ENCODE measurements at places on chromosomes 1 and 21. TPM values are rescaled to one million over a fixed set of nuclear protein-coding genes. Genes with fewer than 3 reads are reported as not detected.

Gene SLC25A34
- total RNA-seq = 1.9 TPM

GRCh38 chr1:230084408-230085177 is 17.6 kb downstream of the GALNT2 start:
- peak; percentile 75 for DNase-seq

Gene USH2A
- total RNA-seq = not detected

- no peak for DNase-seq
Observed at GRCh38 chr21:43733529-43734071, 14.7 kb downstream of the PDXK start.

DNA sequence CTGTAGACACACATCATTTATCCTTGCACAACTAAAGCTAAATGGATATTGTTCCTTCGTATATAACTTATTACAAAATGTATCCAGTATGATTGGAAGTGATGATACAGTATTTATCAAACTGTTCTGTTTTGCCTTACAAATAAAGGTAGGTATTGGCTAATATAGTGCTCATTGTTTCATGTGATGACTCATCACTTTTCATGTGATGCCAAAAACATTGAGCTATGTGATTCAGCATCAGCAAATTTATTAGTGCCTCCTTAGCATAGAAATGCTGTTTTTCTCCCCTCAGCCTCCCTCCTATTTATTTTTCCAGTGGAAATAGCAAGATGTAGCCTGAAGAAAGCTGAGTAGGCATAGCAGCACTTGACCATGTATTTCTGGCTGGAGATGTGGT is 228.6 kb upstream of the LYPLAL1 start:
- no peak for DNase-seq

Gene TCP10L
- 0.91 TPM for total RNA-seq

DNA sequence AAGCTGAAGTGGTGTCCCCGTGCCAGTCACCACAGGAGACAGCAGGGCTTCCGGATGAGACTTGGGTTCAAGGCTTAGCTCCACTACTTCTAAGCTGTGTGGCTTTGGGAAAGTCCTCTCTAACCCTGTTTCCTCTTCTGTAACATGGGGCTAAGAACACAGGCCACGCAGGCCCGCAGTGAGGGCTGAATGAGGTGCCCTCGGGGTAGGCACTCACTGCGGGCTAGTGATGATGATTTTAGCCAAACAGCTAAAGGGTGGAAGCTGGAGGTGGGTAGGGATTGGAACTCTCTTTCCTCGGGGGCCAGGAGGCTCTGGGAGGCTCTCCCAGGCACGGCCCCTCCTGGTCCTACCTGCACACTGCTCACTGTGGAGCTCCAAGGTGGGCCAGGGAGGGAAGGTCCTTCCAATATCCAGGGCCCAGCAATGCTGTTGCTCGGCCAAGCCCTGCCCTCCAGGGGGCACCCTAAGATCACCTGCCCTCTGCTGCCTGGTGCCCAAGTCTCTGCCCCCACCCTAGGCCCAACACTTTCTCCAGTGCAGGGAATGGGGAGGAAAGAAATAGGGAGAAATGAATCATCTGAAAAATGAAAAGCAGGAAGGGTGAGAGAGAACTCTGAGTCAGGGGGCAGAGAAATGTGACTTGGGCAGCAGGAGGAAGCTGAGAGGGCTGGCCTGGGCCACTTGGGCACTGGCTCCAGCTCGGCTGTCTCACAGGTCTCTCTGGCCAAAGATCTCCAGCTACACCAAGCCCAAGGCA is 19.2 kb upstream of the EVA1B start:
- DNase-seq = peak; percentile 64

GRCh38 chr21:45383615-45384201 is 21.3 kb upstream of the COL18A1 start:
- DNase-seq = no peak

DNA sequence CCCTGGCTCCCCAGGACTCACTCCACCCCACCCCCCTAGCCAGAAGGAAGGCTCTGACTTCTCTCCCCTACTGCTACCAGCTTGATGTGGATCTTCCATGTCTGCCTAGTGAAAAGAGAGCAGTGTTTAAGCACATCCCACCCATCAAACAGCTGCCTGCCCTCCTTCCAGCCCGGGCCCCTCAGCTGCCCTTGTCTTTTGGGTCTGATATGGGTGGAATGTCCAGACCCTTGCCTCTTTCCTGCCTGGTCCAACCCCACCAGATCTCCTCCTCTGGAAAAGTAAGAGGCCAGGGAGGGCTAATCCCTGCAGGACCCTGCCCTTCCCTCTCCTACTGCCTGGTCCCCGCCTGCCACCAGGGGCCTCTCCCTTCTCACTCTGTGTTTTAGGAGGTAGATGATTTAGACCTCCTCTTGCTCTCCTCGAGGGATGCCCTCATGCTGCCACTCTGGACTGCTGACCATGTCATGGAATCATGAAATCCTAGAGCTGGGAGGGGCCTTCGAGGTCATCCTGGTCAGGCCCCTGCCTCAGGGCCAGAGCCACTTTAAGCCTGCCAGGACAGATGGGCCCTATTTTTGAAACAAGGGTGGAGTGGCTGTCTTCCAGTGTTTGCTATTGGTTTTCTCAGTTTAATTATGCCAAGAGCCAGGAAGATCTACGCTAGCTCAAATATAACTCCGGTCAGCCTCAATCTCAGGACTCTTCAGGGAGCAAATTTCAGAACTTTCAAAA is 15.8 kb upstream of the HSPG2 start:
- DNase-seq = no peak

- peak; percentile 68 for DNase-seq
Observed at GRCh38 chr1:16073490-16074119, at the start of gene FAM131C. Gene FAM131C (minus strand): TSS chr1:16073651. CDS start chr1:16073442, 209 bp downstream.

Gene KIF26B
- 0.25 TPM for total RNA-seq

Gene ANGPTL1
- not detected for total RNA-seq

Gene KRTAP12-2
- not detected for total RNA-seq

Gene DCST1
- total RNA-seq = 0.34 TPM

Gene PSMB2
- total RNA-seq = 87.0 TPM

Gene GPR89B
- 16.6 TPM for total RNA-seq

Gene IRF6
- total RNA-seq = 1.0 TPM

DNA sequence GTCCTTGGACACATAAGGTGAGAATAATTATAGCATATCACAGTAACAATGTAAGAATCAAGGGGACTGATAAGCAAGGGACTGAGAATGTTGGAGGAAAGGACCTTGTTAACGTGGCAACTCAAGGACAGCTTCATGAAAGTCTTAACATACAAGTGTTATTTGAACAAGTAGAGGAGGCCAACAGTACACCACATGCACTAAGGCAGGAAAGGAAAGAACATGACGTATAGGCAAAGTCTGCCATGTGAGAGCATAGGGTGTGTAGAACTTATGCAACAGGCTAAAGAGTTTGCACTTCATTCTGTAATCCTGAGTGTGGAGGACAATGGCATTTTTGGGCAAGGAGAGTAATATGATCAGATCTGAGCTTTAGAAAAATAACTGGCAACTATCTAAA is 33.3 kb upstream of the DIRAS3 start:
- no peak for DNase-seq

DNA sequence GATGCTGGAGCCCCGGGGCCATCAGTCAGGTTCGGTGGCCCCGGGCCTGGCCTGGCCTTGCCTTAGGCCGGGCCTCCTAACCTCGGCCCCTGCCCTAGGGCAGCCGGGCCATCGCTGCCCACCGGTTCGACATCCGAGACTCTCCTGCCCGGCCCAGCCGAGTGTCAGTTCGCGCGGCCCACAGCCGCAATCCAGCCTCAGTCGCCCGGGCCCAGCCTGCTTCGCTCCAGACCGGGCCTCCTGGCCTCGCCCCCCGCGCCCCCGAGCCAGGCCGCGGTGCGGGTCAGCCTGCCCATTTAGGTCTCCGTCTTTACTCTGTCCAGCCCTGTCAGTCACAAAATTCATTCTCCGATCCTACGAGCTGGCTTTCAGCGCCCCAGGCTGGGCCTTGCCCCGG is 777 bp downstream of the LRRC41 start:
- no peak for DNase-seq

- no peak for DNase-seq
Observed at GRCh38 chr1:15950302-15950701, 25.6 kb downstream of the ZBTB17 start.

DNA sequence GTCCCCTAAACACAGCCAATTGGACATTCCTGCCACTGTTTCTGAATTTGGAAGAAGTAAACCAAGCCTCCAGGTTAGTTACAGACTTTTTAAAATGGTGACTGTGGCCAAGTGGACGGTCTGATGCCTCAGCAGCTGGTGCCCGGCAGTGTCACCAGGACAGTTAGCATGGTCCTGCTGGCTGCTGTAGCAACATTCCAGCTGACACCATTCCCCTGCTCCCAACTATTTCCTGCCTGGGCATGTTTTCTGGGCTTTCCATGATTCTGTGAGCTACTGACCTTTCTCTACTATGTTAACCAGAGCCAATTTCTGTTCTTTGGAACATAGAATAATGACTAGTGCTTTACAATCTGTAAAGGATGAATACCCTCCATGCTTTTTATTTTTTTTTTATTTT is 95.0 kb downstream of the TLR5 start:
- no peak for DNase-seq

DNA sequence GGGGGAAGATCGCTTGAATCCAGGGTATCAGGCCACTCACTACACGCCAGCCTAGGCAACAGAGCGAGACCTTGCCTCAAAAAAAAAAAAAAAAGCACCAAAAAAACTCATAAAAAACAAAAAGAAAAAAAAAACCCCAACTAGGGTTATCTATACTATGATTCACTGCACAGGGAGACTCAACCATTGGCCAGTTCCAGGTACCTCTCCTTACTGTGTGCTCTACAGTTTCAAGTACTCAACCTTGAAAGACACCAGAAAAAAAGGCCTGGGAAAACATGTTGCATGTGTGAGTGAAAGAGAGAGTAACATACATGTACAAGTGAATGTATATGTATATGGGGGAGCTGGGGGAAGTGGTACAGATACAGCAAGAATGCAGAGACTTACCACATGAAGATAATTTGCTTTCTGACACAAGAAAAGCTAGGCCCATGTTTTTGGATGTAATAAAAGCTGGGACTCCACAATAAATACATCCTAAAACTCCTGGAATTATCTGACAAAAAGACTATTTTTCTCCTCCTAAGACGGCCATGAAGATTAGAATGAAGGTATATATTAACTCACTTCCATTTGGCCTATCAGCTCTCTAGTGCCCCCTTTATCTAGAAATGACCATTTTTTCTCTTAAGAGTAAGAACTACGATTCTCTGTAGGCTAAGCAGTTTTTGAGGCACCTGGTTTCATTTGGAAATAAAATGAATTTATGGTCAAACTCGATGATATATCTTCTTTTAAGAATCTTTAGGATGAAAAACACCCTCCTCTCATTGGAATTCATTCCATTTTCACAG is 52.2 kb downstream of the SLC27A3 start:
- DNase-seq = no peak

DNA sequence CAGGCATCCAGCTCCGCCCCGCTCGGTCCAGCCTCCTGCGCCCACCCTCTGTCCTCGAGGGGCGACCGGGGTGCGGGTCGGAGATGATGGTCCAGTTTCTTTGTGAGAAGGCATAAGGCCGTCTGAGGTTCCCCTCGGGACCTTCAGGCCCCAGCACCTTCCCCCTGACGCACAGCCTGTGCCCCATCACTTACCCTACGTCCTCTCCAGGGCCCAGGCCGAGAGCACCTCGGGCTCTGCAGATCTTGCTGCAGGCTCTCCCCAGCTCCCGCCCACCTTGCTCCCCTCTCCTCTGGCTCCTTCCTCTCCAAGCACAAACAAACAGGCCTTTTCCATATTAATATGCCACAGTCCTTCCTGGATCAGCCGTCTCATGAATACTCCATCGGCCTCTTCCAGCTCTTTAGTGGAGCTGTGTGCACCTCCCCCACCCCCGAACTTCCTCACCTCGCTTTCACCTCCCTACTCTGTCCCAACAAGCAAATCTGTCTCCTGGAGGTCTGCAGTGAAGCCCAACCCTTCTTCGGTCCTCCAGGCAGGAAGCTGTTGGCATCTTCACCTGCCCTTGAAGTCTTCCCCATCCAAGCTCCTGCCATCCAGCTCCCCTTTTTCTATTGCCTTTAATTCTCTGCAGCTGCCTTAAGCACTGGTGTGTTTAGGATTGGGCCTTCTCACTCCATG is 448 bp upstream of the COL9A2 start:
- no peak for DNase-seq

Gene CFAP74
- not detected for total RNA-seq

- no peak for DNase-seq
Observed at GRCh38 chr1:162003830-162004215, 19.8 kb downstream of the OLFML2B start.

GRCh38 chr21:36204980-36205379 is 48.4 kb downstream of the DOP1B start:
- DNase-seq = no peak

- DNase-seq = no peak
Observed at GRCh38 chr1:119883826-119884225, 12.5 kb downstream of the ADAM30 start.

GRCh38 chr1:119481951-119482350 is 25.1 kb upstream of the HSD3B1 start:
- no peak for DNase-seq

DNA sequence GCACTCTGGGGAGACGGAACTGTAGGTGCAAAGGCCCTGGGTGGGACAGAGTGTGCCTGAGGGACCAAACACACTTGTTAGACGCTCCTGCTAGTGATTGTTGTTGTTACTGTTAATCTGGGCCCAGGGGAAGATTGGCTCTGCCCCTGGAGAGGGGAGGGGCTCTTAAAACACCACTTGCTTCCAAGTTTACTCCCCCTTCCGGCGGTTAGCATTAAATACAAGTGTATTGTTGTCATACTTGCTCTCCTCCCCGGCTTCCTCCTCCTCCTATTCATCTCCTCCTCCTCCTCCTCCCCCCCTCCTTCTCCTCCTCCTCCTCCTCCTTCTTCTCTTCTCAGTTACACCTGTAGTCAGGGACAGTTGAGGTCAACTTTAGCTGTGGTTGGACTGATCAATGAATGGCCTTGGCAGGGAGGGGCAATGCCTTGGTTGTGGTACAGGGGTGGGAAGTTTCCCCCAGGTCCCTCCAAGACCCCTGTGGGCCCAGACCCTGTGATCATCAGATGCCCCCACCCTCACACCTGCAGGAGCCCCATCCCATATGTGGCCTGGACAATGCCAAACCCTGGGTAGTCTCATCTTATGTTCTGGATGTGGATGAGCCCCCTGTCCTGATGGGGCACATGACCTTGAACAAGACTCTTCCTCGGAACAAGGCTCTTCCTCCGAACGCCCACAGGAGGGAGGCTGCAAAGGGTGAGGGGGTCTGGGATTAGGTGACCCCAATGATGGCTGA is 217.3 kb downstream of the PTPRU start:
- no peak for DNase-seq

DNA sequence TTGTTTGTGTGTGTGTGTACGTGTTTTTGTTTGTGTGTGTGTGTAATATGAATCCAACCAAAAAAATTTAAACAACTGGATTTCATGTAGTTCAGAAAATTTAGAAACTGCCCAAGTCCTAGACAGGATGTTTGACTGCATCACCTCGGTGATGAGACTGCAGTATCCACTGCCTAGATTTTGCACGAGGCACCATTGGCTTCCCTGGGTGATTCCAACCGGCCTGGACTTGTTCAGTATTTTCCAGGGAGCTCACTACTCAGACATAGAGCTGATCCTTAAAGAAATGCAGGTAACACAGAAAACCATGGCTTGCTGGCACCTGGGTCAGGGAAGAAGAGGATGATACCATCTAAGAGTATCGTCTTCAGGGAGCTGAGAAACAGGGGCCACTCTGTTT is 18.2 kb upstream of the KCNK2 start:
- no peak for DNase-seq

Gene HCRTR1
- not detected for total RNA-seq

Gene ZNF683
- total RNA-seq = not detected

GRCh38 chr1:112457955-112458354 is 50.8 kb upstream of the WNT2B start:
- DNase-seq = no peak

Gene PTGS2
- total RNA-seq = 0.41 TPM
